ENCODE measurements at places on chromosomes 11 and 22. TPM values are rescaled to one million over a fixed set of nuclear protein-coding genes. Genes with fewer than 3 reads are reported as not detected.

Gene OR8G1
- total RNA-seq = not detected

Gene RIBC2
- 0.69 TPM for total RNA-seq

Gene MOGAT2
- total RNA-seq = not detected

Gene LRRC10B
- not detected for total RNA-seq
